ENCODE measurements at places on chromosomes 7 and 10.

- no peak for DNase-seq
Observed at GRCh38 chr7:141393056-141393455, 158.2 kb upstream of the AGK start.

DNA sequence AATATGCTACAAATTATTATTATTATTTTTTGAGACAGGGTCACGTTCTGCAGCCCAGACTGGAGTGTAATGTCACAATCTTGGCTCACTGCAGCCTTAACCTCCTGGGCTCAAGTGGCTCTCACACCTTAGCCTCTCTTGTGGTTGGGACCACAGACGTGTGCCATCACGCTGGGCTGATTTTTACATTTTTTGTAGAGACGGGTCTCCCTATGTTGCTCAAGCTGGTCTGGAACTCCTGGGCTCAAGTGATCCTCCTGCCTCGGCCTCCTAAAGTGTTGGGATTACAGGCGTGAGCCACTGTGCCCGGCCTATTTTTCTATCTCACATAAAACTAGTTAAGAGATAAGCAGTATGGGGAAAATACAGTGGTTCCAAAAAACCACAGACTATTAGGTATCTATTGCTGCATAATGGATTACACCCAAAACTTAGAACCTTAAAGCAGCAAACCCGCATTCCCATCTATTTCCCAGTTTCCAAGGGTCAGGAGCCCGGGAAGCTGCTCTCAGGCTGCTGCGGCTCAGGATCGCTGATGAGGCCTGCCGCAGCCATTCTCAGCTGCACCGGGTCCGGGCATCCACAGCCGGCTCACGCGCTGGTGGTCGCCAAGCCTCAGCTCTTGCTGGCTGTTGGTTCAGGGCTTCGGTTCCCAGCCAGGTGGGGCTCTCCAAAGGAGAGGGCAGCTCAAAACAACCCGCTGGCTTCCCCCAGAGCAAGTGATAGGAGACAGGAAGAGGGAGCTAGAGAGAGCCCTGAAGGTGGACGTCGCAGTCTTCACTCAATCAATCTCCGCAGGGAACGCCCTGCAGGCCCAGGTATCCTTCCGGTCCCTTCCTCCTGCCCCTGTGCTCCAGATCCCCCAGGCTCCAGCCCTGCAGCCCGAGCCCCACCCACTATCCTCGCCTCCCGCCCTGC, 128.2 kb downstream of the UBE2H start:
- DNase-seq: peak; percentile 97

DNA sequence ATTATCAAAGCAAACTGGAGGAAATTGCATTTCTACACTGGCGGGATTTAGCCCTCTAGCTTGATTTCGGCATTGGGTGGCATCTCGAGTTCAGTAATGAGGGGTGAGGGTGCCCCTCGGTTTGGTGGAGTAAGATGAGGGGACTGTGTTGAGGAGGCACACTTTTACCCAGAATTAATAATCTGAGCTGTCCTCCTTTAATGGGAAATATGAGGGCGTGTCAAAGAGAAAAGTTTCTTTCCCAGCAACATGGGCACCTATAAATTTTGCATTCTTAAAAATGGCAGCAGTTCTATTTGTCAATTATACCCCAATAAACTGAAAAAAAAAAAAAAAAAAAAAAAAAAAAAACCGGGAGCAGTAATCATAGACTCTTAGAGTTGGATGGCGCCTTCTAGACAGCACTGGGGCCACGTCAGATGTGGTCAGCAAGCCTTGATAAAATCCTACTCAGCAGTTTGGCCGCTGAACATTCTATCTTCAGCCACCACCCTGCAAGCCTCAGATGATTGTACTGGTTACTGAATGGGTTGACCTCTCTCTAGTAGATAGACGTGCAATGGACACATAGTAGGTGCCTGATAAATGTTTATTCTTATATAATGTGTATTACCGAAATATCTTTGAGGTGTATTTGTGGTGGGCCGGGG, 931 bp downstream of the PAPSS2 start:
- no peak for DNase-seq

DNA sequence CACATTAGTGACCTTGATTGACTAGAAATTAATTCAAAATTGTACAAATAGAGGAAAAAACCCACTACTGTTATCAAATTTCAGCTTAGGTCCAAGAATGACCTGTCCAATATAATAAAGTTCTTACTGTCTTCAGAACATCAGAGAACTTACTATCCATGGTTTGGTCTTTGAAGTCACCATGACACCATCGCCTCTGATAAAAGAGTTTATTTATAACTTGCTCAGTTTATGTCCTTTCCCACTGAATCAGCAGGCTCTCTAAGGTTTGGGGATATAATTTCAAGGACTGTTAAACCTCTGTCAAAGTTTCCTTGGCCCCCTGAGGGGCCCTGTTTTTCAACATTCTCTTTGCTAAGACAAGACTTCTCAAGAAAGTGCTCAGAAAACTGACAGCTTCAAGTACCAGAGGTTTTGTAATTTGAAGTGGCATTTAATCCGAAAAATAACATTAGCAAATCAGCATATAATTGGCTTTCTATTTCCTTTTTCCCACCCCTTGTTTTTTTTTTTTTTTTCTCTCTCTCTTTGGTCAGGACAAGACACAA, 191.7 kb upstream of the FERD3L start:
- no peak for DNase-seq

DNA sequence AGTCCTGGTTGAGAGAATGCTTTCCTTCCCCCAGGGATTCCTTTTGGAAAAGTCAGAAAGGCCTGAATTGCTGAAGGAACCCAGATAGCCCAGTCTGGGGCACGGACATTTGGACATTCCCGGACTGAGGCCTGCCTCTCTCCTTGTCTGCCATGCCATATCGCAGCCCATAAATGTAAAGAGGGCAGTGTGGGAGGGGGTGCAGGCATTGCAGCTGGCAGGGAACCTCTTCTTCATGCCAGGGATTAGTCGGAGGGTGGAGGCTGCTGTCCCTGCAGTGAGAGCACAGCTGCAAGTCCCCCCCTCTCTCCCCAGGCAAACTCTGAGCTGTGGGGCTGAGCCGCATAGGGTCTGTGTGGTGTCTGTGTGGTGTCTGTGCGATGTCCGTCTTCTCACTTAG, 486.0 kb upstream of the MKI67 start:
- DNase-seq: no peak

Data from NCI-H1092 treated with DMSO at 0.1 percent for 48 hours (cell line).